Adipose tissue (tissue), 3 donors: ENCODE measurements at places on chromosomes 13 and 19. TPM values are rescaled to one million over a fixed set of nuclear protein-coding genes. Genes with fewer than 3 reads are reported as not detected.

GPC5 gene
- polyA plus RNA-seq: 0.04 TPM

TPT1 gene
- polyA plus RNA-seq: 4,875 TPM

BCL3 gene
- 33.4 TPM for polyA plus RNA-seq

SLITRK6 gene
- 0.03 TPM for polyA plus RNA-seq

ZNF222 gene
- polyA plus RNA-seq: 1.9 TPM

CYP2F1 gene
- not detected for polyA plus RNA-seq

KL gene
- 0.67 TPM for polyA plus RNA-seq

THSD8 gene
- 1.8 TPM for polyA plus RNA-seq

MAP4K1 gene
- polyA plus RNA-seq: 1.0 TPM

TMEM255B gene
- 24.7 TPM for polyA plus RNA-seq

PTH2 gene
- polyA plus RNA-seq: not detected

ADPRHL1 gene
- 2.4 TPM for polyA plus RNA-seq

KLF1 gene
- 0.04 TPM for polyA plus RNA-seq

MATK gene
- 2.0 TPM for polyA plus RNA-seq

IL11 gene
- polyA plus RNA-seq: not detected

TEX30 gene
- 8.2 TPM for polyA plus RNA-seq

ZNF613 gene
- polyA plus RNA-seq: 3.4 TPM

IGFLR1 gene
- 17.4 TPM for polyA plus RNA-seq

PLK5 gene
- 0.07 TPM for polyA plus RNA-seq

PRR22 gene
- 0.79 TPM for polyA plus RNA-seq

POSTN gene
- 29.4 TPM for polyA plus RNA-seq

USHBP1 gene
- polyA plus RNA-seq: 11.0 TPM

ZNF763 gene
- 2.0 TPM for polyA plus RNA-seq

SLC15A1 gene
- 1.8 TPM for polyA plus RNA-seq

CYP4F2 gene
- polyA plus RNA-seq: not detected

JSRP1 gene
- 0.56 TPM for polyA plus RNA-seq

DMKN gene
- polyA plus RNA-seq: 74.3 TPM

ZNF208 gene
- polyA plus RNA-seq: 1.1 TPM

PDX1 gene
- polyA plus RNA-seq: not detected

SLITRK5 gene
- polyA plus RNA-seq: 0.11 TPM

SIGLEC12 gene
- not detected for polyA plus RNA-seq

ZNF737 gene
- 2.1 TPM for polyA plus RNA-seq

STOML3 gene
- not detected for polyA plus RNA-seq

CBLC gene
- 2.0 TPM for polyA plus RNA-seq

KIR3DL2 gene
- polyA plus RNA-seq: not detected
